ENCODE measurements at places on chromosomes 6 and 20. TPM values are rescaled to one million over a fixed set of nuclear protein-coding genes. Genes with fewer than 3 reads are reported as not detected.

DNA sequence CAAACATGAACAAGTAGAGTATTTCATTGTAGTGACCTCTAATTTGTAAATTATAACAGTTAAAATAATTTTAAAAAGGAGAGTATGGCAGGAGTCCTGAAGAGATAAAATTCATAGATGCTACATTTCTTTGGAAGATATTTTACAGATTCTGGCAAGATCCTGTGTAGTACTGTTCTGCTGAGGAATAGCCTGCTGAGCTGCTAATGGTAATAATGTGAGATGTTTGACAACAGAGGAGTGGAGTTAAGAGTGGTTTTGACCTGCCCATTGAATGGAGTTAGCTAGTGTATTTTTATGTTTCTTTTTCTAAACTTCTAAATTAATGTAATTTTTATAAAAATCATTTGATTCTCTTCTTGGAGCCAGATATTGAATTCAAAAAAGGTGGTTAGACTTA lies 11.8 kb downstream of the CLVS2 start:
- no peak for DNase-seq

DNA sequence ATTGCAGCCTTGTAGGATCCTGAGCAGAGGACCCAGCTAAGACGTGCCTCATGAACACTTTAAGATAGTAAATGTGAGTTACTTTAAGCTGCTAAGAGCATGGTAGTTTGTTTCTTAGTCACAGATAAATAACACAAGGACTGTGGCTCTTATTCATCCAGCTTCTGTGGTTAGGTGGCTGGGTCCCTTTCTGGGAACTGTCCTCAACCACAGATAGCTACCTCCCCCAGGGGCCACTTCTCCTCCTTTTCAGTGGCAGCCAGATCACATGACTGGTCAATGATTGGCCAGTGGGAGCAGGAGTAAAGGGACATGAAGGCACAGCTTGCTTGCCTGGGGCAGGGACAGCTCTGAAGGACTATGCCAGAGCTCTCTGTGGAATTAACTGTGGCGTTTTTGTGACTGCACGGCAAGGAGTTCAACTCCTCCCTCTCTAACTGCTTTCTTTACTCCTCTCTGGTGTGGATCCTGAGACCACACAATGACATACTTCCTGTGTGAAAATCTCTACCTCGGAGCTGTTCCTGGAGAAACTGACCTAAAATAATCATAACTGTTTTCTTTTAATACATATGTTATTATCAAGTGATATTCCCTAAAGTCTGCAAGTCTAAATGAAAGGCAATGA lies 76.5 kb downstream of the NRN1 start:
- no peak for DNase-seq

DNA sequence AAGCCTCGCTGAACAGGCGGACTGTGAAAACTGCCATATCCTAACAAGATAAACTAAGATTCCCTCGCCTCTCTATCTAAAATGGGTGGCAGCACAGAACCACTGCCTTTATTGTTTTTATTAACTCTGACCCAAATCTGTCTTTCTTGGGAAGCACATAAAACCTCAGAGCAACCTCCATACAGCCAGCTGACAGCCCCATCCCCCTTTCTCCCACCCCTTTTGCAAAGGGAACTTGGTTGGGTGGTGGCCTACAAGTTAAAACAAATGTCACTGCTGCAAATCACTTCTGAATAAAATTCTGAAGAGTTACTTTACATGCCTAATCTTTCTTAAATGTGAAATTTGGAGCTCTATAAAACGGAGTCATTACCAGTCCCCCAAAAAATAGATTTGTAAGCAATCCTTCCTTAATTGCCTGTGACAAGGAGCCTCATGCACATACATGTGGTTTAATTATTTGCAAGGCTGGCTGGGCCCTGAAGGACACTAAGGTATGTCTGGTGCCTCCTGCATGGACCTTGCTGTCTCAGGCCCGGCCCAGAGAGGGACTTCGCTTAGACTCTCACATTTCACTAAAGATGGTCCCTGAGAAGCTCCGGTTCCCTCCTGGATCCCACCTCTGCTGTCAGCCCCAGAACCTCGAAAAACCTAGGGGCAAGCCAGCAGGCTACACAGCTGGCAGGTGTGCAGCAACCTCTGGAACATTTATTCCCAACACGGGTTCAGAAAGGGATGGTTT lies 21.7 kb downstream of the PXDC1 start:
- DNase-seq: no peak

The PHACTR1 gene
- 7.8 TPM for total RNA-seq

DNA sequence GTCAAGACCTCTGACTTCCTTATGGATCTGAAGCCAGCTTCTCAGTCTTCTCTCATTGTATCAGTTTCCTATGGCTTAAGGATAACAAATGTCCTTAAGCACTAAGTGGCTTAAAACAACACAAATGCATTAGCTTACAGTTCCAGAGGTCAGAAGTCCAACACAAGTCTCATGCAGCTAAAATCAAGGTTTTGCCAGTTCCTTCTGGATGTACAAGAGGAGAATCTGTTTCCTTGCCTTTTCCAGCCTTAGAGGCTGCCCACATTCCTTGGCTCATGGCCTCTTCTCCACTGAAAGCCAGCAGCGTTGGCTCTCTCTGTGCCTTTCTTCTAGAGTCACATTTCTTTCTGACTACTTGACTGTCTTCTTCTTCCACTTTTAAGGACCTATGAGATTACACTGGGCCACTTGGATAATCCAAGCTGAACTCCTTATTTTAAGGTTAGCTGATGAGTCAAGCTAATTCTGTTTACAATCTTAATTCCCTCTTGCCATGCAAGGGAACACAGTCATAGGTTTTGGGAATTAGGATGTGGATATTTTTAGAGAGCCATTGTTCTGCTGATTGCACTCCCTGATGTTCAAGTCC lies 179.0 kb downstream of the BCAS1 start:
- DNase-seq: peak; percentile 39

The CNR1 gene
- not detected for total RNA-seq

DNA sequence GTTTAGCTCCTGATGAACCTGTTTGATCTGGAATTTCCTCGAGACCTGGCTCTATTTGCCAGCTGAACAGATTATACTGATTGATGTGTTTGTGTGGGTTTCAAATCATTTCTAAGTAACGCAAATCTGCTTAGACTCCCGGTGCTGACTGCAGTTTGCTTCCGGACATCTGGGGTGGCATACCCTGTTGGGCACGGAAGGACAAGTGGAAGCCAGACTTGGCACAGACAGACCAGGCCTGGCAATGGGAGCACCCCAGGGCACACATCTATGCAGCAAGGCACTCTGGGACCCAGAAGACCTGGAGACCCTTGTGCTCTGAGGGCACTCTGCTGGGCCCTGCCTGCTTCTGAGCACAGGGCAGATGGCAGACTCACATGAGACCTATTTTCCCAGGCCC lies 433.7 kb upstream of the CHD6 start:
- DNase-seq: no peak

The EYA4 gene
- total RNA-seq: 23.7 TPM

DNA sequence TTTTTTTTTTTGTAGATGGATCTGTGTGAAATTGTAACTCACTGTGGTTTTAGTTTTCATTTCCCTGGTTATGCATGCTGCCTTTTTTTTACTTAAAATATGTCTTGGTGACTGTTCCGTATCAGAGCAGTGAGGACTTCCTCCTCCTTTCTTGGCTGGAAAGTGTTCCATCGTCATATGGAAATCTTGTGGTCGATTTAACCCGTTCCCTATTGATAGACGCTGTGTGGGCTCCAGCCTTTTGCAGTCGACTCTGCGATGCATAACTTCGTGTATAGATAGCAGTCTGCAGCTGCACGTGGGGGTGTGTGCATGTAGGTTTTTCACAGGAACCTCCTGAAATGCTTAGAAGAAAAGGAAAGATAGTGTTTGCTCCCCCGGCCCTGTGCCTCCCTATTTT lies 28.1 kb upstream of the PNPLA1 start:
- DNase-seq: no peak

DNA sequence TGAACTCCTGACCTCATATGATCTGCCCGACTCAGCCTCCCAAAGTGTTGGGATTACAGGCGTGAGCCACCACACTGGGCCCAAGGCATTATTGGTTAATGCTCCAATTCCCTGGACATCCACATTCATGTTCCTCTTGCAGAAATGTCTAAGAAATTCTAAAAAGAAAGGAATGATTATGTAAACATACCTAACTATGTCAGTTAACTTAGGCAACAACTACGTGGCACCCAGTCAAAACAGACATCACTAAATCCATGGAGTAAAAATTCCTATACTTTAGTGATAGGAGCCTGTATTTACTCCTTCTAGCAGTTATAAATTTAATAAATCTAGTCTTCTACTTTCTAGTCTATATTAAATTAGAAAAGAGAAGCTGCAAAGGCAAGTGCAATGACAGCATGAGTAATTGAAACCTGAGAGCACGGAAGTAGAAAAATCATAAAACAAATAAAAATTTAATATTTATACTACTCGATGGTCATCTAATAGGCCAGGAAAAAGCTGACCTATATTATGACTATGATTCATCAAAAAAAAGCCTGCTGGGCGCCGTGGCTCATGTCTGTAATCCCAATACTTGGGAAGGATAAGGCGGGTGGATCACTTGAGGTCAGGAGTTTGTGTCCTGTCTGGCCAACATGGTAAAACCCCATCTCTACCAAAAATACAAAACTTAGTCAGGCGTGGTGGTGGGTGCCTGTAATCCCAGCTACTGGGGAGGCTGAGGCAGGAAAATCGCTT lies 4.2 kb downstream of the AHI1 start:
- no peak for DNase-seq
